ENCODE measurements at places on chromosomes 1 and 21. TPM values are rescaled to one million over a fixed set of nuclear protein-coding genes. Genes with fewer than 3 reads are reported as not detected.

The ATP13A2 gene
- total RNA-seq: 27.2 TPM

The SPRR3 gene
- total RNA-seq: not detected

The HEYL gene
- 4.0 TPM for total RNA-seq

The TMEM234 gene
- total RNA-seq: 7.5 TPM

The SPRR2A gene
- not detected for total RNA-seq

The S100A16 gene
- total RNA-seq: 496 TPM

The CD34 gene
- not detected for total RNA-seq

The PCAT6 gene
- 3.5 TPM for total RNA-seq

The PUSL1 gene
- 18.4 TPM for total RNA-seq

The TLR5 gene
- 0.25 TPM for total RNA-seq

The CELA3B gene
- total RNA-seq: not detected

The FAM78B gene
- total RNA-seq: 0.17 TPM

All from A549 treated with dexamethasone at 1 μM for 4 hours (cell line).